NCI-H2081 (cell line): ENCODE measurements at places on chromosomes 12 and 14.

GRCh38 chr14:99440278-99440677, 40.4 kb downstream of the SETD3 start:
- no peak for DNase-seq

GRCh38 chr12:50024805-50025186, 498 bp downstream of the RACGAP1 start:
- DNase-seq = peak; percentile 24

DNA sequence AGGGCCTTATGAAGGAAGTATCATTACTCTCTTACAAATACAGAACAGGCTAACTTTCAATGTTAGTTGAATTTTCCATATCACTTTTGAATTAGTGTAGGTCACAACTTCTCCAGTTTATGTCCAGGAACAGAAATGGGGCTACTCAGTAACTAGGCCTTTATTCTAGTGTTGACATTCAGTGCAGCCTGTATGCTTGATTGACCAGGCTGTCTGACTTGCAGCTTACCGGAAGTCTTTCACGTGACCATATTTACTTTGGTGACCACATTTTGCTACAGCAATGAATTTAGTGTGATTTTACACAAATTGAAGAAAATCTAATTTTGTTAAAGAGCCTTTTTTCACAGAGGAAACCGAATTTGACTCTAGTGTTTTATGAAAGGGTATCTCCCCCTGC, 12.4 kb downstream of the MTERF2 start:
- no peak for DNase-seq

DNA sequence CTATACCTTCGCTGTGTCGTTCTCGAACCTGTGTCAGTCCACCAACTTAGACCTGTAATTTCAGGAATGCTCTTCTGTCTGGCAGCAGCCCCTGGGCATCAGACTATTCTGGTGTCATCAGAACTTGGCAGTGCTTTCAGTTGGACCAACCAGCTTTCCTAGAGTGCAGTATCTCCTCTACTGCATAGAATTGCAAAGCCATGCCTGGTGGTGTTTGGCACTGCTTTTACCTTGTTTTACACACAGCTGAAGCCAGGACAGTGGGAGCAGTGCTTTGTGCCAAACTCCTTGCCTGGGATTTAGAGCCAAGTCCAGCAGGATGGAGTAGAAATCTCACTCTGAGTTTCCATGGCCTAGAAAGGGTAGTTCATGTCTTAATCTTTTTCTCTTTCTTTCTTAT, 1.5 kb downstream of the FLVCR2 start:
- no peak for DNase-seq

DNA sequence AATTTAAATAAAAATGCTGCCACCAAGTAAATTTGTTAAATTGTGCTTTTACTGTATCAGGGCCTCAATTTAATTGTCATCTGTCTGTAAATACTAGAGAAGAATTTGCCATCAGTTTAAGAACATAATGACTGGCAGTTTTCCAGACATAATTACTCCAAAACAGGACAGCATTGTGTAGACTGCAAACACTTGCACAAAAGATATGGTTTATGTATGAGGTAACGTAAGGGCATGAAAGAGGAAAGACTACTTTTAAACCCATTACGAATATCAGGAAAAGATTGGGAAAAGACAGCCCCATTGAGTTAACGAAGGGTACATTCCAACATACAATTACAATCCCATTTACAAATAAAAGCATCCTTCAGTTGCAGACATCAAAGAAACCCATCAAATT, 59.8 kb upstream of the KRR1 start:
- peak; percentile 49 for DNase-seq

DNA sequence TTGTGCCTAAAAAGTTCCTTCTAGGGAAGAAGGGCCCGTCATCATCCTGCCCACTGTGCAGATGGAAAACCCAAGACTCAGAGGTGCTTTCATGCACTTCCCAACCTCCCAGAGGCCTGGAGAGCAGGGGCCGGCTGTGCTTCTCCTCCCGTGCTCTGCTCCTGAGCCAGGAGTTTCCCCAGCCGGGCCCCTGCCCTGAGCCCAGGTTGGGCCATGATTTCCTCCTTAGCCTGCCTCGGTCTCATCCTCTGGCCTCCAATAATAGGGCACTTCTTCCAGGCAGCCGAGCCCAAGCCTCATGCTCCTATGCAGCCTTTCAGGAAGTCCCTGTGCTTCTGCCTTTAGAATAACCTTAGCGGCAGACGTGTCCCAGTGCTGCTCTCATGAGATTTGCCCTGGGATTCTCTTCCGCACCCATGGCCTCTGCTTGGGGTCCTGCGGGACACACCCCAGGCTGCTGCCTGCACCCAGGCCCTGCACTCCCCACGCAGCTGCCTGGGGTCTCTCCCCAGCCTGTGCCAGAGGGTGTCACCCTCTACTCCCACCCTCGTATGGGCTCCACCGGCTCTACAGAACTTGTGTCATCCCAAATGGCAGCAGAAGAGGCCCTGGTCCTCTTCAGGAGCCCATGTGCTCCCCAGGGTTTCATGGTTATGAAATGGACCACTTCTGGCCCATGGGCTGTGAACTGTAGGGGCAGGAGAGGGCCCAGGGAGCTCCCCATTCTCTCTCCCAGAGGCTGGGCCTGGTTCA, 359.3 kb downstream of the ADGRD1 start:
- DNase-seq = no peak

DNA sequence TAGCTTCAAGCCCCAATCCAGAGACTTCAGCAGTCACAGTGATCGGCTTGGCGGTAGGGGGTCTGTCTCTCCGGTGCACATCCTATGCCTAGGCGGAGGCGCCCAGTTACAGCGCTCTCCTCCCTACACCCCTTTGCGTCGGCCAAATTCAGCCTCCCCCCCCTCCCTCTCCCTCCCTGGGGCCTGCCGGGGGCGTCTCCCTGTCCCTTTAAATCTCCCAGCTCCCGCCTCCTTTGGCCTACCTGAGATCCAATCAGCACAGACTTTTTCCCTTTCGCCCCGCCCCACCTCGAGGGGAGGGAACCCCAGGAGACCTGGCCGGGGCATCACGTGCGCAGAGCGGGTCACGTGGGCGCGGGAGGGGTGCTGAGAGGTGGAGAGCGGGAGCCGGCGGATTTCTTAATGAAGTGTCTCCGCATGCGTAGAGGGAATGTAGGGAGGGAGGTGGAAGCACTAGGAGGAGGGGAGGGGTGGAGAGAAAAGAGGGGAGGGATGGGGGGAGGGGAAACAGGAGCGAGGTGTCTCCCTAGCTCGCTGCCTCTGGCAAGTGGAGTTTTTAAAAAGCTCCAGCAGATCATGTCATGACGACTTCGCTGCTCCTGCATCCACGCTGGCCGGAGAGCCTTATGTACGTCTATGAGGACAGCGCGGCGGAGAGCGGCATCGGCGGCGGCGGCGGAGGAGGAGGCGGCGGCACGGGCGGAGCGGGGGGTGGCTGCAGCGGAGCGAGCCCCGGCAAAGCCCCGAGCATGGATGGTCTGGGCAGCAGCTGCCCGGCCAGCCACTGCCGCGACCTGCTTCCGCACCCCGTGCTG, at the start of gene HOXC13:
TSS of gene HOXC13 (plus strand) at position 506 of the 815 bp plus-strand sequence. CDS start at position 582, 76 bp downstream.
- DNase-seq = peak; percentile 85

- DNase-seq = no peak
Measured at GRCh38 chr12:121934309-121934664, 15.9 kb downstream of the CFAP251 start.

GRCh38 chr14:49582113-49582977, 3.8 kb downstream of the RPS29 start:
- no peak for DNase-seq

DNA sequence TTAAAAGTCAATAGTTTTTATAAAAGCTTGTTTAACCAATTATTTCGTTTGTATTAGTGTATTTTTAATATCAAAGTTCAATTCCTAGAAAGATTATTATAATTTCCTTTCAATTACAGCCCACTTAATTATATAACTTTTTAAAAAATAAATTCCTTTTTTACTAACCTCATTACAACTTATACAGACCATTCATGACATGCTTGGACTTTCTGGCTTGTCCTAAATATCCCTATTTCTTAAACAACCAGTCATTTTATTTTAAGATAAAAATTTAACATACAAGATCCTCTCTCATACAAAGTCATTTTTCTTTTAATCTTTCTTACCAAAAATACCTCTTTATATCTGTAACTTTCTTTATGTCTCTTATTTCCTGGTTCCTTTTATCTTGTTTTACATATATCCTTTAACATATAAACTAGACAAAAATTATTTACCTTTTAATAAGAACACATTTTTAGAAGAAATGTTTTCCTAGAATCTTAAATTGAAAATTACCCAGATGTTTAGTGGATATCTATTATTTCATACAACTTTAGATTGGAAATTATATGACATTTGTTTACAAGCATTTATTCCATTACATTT, 10.4 kb upstream of the TMEM263 start:
- no peak for DNase-seq

GRCh38 chr12:5000204-5000603, 43.5 kb upstream of the KCNA5 start:
- DNase-seq = peak; percentile 30
